ENCODE measurements at places on chromosomes 4 and X.

DNA sequence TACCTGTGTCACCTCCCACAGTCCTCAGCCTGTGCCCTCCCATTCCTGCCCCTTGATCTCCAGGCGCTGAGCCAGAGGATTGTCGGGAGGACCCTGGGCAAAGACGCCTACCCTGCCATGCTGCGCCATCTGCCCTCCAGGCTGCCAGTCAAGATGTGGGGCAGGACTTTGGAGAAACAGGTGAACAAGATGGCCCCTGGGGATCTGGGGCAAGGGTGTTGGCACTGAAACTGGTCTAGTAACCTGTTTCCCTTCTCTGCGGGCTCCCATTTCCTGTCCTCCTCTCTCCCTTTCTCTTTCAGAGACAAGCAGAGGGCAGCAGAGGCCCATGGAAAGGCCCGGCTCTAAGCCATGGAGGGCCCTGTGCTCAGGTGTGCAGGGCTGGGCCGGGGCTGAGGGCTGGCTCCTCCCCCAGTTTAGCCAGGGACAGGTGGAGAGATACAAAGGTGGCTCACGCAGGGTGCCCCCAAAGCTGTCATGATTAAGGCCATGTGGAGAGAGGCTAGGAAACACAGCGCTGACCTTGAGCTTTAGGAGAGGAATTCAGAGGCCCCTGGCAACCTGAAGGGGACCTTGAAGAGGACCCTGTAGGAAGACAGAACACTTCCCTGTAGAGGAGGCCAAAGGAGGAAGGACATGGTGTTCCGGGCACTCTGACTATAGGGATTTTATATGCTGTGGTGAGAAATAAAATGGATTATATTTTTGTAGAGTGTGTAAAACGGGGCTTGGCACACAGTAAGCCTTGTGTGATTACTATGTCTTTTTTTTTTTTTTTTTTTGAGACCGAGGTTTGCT, at the start of gene GLOD5:
TSS of gene GLOD5 (plus strand) at position 74 of the 798 bp plus-strand sequence. CDS start at position 118, 44 bp downstream.
- no peak for DNase-seq

- DNase-seq: no peak
These were observed 644.1 kb upstream of the AGA start for GRCh38 chr4:178086320-178086719.

- DNase-seq: no peak
These were observed 1315.1 kb upstream of the PCDH7 start for GRCh38 chr4:29405116-29405515.

DNA sequence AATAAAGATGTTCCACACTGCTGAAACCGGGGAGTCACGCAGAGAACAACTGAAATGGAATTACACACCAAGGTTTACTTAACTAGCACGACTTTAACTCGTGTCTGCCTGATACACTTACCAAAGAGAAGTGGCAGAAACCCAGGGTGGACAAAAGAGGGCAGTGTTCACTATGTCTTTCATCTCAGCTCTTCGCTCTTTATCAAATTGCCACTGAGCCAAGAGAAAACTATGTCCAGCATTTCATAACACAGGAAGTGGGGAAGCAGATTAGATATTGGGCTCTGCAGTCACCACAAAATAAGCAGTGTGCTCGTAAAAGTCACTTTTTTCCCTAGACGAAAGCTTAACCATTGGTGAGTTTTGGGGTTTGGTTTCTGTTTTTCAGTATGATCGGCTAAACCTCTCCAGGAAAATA, 155.7 kb downstream of the CHIC2 start:
- DNase-seq: peak; percentile 95

DNA sequence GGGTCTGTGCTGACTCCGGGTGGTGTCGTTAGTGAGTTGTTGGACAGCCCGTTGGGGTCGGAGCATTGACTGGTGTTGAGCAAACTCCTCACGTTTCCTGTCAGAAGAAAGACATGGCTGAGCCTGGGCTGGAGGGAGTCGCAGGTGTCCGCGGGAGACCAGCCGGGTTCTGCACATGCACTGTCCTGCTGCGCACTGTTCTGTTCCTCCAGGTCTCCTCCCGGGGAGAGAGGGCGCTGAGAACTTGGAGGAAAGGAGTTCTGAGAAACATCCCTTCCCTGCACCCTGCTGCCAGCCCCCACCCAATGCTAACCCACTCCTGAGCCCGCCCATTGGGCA, 1.1 kb downstream of the ZNF141 start:
- no peak for DNase-seq

DNA sequence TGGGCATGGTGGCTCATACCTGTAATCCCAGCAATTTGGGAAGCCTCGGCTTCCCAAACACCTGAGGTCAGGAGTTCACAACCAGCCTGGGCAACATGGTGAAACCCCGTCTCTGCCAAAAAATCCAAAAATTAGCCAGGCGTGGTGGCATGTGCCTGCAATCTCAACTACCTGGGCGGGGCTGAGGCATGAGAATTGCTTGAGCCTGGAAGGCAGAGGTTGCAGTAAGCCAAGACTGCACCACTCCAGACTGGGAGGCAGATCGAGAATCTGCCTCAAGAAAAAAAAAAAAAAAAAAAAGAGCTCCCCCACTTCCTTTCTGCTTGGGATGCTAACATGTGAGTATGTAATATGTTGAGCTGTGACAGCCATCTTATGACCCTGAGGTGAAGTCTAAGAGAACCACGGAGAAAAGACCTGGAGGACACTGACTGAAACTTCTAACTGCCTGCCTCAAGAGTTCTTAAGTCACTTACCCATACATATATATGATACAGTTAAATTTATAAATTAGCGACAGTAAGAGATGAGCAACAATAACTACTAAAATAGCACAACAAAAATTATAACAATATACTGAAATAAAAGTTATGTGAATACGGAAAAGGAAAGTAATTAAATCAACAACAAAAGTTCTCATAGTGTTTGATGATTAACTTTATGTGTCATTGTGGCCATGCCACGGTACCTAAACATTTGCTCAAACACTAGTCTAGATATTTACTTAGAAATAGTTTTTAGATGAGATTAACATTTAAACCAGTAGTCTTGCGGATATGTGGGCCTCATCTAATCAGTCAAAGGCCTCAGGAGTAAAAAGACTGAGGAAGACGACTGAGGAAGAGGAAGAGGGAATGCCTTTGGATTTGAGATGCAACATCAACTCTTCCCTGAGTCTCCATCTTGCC, 178.3 kb downstream of the OPHN1 start:
- no peak for DNase-seq

GRCh38 chr4:81688085-81688484, 216.4 kb upstream of the RASGEF1B start:
- no peak for DNase-seq

DNA sequence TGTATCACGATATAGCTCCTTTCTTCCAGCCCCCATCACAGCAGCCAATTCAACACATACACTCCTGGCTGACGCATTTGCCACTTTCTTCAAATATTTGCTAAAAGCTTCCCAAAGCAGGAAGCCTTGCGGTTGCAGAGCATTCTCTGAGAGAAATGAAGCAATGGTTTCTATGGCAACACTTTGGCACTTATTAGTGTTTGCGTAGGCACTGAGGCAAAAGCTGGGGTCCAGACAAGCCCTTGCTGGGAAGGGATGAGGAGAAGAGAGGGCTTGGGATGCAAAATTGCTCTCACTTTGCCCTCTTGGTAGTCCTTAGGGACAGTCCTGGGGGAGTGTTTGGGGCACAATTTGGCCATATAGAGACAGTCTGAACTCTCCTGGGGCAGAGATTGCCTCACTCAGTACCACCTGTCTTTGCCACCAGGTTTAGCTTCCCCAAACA, 55.0 kb upstream of the PAK3 start:
- no peak for DNase-seq

DNA sequence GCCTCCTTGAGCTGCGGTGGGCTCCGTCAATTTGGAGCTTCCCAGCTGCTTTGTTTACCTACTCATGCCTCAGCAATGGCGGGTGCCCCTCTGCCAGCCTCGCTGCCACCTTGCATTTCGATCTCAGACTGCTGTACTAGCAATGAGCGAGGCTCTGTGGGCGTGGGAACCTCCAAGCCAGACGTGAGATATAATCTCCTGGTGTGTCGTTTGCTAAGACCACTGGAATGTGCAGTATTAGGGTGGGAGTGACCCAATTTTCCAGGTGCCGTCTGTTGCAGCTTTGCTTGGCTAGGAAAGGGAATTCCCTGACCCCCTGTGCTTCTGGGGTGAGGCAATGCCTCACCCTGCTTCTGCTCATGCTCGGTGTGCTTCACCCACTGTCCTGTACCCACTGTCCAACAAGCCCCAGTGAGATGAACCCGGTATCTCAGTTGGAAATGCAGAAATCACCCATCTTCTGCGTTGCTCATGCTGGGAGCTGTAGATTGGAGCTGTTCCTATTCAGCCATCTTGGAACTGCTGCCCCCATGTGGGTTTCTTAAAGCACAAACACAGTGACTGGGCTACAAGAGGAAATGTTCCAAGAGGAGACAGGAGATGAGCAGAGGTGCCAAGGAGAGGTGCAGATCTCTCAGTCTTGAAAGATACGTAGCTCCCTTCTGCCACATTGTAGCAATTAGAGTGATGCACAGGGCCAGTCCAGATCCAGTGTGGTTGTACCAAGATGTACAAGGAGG, 193.0 kb upstream of the IGFBP7 start:
- no peak for DNase-seq

DNA sequence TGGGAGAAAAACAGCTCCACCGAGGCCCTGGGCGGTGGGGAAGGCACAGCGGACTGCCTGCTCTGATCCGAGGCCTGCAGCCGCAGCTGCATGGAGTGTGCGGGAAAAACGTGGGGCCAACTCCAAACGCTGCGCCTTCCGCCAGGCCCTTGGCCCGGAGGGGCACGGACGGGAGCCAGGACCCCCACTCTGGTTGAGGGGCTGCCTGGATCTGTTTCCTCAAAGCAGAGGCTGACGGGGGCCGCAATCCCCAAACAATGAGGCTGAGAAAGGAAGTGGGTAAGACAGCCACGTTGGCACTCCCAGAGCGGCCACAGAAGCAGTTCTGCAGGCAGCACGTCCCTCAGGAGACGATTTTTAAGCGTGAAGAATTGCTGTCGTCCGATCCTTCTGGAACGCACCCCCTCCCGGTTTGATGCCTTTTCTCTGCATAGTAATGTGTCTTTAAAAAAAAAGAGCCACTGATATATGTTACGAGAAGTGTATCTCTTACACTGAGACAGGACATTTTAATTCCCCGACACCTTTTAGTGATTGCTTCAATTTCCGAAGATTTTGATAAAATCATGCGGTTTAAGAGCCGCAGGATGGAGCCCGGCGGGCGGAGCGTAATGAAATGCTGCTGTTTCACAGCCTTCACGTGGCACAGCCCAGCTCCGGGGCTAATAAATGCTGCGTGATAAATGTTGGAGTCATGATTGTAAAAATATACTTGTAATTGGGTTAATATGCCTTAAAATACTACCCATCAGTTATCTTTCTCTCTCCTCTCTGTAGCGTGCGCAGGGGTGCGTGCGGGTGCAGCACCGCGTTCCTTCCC, 85.7 kb downstream of the FAM53A start:
- no peak for DNase-seq

DNA sequence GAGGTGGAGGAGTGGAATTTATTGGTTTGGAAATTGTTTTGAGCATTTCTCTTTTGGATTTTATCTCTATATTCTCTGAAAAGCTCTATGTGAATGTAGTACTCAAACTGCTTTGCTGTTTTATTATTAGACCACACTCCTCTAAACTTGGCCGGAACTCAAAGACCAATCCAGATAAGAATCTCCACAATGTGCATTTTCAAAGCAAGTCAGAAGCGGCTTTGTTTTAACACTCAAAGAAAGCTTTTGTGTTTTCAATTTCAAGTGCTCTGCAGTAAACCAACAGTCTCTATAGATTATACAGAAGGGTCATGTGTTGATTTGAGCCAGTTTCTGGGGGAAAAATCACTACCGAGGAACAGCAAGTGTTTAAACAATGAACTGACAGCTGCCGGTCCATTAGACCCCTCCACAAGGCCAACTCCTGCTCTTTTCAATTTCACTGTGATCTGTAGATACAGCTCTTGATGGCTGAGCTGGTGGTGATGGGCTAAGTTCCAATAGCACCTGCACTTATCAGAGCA, 79.4 kb downstream of the FTHL17 start:
- DNase-seq: no peak

DNA sequence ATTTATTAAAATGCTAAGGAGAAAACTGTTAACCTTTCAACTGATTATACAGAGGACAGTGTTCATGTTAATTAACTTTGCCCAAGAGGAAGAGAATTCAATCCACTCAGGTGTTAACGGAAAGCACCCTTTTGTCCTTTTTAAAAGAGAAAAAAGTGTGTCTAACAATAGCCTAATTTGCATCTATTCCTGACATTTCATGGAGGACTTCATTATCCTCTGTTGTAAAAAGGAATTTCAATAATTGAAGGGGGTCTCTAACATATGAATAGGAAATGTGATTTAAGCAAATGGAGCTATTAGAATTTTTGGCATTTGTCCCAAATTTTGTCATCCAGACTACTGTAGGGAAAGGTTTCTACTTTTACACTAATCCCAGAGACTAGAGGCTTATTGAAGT, 44.6 kb upstream of the GC start:
- DNase-seq: no peak

DNA sequence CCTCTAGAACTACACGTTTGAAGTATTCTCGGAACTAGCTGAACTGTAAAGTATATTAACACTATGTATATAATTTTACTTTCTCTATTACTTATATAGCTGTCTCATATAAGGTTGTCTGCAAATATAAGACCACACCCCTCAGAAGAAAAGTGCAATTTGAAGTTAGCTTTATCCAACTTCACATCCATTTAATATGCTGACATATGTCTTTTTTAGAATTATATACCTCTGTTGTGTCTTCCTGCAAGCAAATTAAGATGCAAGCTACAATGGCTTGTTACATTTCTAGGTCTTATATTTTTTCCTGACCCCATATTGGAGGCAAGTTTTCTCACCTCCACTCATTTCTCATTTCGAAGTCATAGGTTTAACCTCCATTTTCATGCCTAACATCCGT, 349.0 kb upstream of the AGA start:
- DNase-seq: no peak

DNA sequence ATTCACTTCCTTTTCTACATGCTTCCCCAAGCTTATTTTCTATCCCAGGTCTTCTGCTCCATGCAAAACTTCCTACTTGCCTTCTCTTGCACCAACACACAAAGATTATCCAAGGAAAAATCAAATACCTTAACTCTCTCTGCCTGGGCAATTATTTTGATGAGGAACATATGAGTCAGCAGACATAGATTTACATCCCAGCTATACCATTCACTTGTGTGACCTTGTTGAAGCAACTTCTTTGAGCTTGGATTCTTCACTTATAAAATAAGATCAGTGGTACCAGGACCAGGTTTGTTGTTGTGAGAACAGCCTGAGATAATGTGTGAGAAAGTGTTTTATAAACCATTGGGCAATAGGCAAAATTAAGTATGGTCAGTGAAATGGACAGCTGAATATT, 39.1 kb upstream of the TMEM192 start:
- no peak for DNase-seq

DNA sequence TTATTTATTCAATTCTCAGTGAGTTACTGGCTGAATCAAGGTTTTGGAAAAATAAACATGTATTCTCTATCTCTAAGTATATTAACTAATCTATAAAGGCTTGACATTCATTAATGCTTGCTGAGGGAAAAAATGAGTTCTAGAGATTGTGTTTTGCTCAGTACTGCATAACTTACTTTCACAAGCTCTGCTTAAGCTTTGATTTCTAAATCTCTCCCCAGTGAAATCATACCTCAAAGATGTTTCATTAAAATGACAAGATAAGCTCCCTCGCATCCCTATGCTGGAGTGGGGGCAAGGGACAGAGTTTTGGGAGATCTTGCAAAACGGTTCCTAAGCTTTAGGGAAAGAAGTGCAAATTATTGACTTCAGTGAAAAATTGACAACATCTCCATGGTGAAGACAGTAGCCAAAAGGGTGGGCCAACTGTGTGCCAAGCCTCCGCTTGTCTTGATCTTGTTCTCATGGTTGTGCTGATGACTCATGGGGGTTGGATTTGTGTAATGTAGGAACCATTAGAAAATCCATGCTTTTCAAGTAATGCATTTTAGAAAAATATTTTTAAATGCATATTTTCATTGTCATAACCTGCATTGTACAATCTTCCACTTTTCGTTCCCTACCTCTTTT, 521.4 kb downstream of the RPA4 start:
- DNase-seq: no peak

Measured in RKO (cell line).